ENCODE measurements at places on chromosomes 16 and 17.

DNA sequence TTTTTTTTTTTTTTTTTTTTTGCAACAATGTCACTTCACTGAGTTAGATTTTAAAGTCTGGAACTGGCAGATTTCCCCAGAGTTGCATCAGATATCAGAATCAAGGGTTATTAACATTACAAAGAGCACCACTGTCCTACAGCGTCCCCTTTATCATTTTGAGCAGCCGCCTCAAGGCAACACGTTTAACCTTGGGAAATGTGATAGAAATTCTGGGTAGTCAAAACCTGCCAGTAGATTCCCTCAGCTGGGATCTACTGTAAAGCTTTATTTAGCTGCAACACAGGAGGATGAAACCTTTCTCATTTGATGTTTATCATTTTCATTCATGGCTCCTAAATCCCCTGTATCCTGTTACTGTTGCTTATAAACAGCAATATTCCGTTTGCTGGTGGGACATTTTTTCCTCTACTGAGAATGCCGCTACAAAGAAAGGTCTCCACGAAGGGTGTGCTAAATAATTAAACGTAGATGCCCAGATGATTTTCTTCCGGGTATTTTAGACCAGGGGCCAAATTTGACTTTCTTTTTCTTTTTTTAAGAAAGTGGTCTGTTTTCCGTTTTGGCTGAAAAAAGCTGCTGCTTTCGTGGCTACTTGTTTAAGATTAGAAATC, 436.1 kb upstream of the GOT2 start:
- DNase-seq, result no peak

DNA sequence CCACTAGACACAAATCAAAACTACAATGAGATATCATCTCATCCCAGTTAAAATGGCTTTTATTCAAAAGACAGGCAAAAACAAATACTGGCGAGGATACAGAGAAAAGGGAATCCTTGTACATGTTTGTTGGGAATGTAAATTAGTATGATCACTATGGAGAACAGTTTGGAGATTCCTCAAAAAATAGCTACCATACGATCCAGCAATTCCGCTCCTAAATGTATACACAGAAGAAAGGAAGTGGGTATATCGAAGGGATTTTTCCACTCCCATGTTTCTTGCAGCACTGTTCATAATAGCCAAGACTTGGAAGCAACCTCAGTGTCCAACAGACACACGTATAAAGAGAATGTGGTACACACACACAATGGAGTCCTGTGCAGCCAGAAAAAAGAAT, 35.3 kb downstream of the KATNIP start:
- no peak for DNase-seq

GRCh38 chr16:3021449-3022207, 1.5 kb downstream of the TNFRSF12A start:
- DNase-seq, result no peak

- DNase-seq, result no peak
Measured at GRCh38 chr17:81891303-81891552, 158 bp downstream of the ALYREF start.

DNA sequence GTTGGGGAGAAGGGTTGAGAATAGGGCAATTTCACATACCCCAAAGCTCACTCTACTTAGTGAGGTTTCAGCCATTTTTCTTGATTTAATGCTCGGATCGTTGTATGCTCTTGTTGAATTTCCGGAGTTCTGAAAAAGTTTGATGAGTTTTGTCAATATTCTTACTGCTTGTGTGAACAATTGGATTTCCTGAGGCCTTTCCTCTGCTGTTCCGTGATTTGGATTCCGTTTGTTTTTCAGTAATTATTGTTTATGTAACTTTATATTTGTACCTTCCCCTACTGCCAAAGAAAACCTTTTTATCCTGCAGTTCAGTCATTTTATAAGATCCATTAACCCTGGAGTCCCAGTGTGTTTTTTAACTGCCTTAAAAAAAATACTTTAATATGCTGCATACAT, 62.9 kb downstream of the PHKB start:
- DNase-seq, result no peak

DNA sequence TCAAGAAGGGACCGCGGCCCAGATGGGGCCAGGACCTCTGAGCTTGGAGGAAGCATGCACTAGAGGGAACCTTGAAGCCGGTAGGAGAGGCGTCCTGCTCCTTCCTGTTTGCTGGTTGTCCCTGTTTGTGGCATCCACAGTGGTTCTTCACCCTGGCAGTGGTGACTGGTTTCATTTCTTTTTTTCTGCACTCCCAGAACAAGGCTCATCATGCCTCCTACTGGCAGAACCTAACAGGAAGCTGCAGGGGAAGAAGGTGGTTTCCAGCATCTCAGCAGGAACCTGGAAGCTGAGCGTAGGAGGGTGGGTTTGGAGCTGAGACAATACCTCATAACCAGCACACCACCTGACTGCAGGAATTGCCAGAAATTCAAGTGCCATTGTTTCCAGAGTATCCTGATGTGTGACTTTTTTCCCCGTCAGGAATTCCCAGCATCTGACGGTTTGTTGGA, 5.8 kb downstream of the TMEM231 start:
- DNase-seq, result no peak

- DNase-seq, result no peak
Measured at GRCh38 chr16:61471737-61472136, 564.5 kb downstream of the CDH8 start.

GRCh38 chr17:74484066-74484465, 17.6 kb downstream of the CD300A start:
- DNase-seq, result no peak

GRCh38 chr17:30920282-30920681, 1.5 kb upstream of the ADAP2 start:
- DNase-seq, result no peak

DNA sequence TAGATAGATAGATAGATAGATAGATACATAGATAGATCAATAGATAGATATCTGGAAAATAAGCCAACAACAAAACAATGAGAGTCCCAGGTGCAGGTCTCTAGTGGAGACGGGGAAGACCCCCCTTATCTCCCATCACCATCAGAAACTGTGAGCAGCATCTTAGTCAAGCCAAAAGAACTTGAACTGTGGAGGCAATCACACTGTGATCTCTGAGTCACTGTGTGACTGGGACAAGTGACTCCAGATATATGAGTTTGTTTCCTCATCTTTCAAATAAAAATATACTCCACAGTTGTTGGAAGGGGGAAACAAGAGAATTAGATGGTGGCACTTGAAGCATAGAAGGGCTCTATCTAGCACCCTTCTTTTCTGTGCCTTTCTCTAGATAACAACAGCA, 42.1 kb downstream of the NOG start:
- no peak for DNase-seq

- no peak for DNase-seq
Measured at GRCh38 chr16:53769787-53770186, 65.8 kb downstream of the FTO start.

GRCh38 chr16:79632289-79632688, 31.8 kb upstream of the MAF start:
- DNase-seq, result no peak

DNA sequence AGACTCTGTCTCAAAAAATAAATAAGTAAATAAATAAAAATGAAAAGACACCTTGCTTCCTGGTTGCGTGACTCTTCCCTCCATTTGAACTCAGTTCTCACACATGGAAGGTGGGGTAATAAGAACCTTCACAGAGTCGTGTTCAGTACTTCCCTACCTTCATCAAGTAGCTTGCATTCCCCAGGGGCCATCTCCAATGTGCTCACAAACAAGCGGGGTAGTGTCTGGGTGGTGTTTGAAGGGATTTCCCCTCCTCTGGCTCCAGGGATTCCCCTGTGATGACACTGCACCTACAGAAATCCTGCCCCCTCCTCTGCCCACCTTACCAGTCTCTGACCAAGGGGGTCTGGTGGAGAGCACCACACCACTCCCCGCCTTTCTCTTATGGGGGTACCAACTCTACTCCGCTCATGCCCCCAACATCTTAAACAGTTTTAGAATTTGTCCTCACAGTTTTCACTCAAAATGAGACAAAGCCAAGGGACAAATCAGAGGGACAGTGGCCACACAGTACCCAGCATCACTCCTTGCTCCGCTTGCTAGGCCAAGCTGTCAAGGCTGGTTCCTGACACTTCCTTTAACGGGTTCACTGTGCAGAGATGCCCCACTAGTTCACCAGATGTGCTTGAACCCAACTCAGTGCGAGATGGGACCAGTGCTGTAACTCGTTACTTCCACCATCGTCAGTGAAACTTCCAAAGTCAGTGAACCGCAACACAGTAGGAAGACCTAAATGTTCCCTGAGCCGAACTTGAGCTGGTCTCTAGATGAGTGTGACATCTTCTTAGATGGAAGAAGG, 69.1 kb downstream of the COPRS start:
- no peak for DNase-seq

DNA sequence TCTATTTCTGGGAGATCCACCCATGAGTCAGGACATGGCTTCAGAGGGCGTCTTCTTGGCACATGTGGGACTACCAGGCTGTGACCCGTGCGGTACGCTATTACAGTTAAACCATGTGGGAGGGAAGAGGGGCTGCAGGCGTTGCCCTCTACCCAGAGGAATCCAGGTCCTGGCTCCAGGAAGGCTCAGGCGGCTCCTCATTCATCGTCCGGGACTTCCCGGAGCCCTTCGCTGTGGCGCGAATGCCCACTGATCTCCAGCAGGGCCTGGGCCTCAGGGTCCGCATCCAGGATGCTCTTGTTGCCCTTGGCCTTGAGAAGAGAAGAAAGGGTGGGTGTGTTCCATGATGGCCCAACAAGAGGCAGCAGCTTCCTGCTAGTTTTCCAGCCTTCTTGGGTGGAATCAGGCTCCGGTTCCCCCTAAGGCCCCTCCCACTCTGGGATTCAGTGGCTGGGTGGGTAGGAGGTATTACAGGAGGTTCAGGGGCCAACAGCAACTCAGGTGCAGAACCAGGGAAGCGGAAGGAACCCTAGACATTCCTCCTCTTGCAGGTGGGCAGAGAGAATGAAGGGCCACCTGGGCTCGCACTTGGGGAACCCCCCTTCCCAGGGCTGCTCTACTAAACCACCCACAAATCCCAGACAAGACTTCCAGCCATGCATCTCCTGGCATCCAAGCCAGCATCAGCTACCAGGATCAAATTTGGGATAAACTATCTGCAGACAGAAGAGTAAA, 24.6 kb downstream of the MEAK7 start:
- DNase-seq, result no peak

DNA sequence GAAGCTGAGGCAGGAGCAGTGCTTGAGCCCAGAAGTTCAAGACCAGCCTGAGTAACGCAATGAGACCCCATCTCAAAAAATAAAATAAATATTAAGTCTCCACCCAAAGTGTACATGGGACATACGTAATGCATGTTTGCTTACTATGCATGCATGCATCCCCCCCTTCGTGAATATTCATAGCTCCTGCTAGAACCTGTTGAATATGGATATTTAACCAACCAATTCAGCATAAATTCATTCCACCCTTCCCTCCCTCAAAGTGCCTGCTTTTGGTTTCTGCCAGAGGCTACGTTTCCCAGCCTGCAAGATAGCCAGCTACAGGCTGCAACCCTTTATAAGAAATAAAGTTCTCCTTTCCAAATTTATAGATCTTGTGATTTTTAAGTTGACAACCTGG, 12.9 kb upstream of the PSMD7 start:
- DNase-seq, result no peak

DNA sequence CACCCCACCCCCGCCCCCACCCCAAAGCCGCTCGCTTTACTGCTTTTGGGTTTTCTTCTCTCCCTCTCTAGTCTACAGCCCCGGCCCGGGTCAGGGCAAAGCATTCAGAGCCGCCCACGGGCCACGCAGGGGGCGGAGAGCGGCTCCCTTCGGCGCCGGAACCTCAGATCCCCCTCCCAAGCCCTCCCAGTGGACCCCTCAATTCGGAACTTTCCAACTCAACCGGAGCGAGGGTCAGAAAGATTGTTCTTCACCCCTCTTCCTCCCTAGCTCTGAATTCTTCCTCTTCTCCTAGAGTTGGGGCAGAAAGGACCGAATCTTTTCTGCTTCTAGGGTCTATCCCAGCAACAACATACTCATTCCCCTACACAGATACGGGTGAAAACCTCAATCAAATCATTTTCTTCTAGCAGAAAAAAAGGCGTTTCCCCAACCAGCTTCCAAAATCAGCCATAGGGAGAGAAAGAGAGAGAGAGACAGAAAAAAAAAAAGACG, 1.0 kb downstream of the HOXB2 start:
- no peak for DNase-seq

DNA sequence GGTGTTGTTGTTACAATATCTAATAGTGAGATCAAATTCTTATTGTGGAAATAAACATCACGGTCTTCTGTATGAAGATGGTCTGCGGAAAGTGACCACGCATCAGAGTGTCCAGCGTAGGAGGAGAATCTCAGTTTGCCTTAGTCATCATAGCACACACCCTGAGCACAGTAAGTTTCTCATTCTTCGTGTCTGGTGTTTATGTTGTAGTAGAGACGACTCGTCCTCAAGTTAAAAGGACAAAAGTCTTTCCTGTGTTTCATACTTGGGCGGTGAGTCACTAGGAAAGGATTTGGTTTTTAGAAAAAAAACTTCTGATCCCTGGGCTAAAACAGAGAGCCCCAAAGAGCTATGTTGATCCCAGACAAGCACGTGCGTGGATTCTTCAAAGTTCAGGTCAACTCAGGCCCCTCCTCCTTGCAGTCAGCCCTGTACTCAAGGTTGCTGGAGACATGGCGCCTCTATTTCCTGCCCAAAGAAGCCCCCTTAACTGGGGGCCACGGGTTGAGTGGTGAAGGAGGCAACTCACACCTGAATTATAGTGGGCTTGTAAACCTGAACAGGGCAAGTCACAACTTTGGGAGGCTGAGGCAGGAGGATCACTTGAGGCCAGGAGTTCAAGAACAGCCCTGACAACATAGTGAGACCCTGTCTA, 170.4 kb downstream of the ZFHX3 start:
- no peak for DNase-seq

GRCh38 chr17:61081959-61082358, 317.7 kb upstream of the TBX2 start:
- no peak for DNase-seq

GRCh38 chr16:21101631-21102420, 48.8 kb downstream of the DNAH3 start:
- no peak for DNase-seq

DNA sequence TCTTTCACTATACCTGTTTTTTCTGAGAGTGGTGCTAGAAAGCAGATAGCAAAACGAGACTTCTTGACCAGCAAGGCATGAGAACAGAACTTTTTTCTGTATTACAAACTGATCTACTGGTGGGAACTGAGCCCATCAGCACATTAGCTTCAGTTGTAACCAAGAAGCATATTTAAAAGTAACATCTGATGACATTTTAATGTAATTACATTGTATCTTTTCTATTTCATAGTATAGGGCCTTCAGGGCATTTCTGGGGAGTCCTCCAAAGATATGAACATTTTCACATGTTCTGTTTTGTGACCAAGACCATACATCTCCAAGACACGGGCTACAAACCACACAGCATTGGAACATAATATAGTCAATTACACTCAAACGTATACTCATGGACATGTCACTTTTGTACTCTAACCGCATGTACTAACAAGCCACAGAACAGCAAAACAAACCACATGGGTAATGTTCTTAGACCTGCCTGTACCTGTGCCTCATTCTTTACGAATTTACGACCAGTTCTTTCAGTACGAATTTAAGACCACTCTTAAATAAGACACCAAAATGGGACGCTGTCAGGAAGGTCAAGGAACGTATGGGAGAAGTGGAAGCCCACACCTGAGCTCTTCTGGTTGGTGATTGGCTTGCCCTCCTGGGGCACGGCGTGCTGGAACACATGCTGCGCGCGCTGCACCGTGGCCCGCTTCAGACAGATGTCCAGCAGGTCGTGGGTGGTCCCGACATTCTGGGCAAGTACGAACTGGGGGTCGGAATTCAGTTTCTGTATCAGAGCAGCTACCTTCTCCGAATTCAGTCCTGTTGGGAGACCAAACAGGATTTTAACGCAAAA, 825 bp downstream of the BLMH start:
- DNase-seq, result no peak

- DNase-seq, result no peak
Measured at GRCh38 chr17:17114592-17115225, 72.5 kb downstream of the MPRIP start.
